ENCODE measurements at places on chromosomes 2 and 18.

- peak; percentile 73 for DNase-seq
These were observed 171.8 kb upstream of the KLF7 start for GRCh38 chr2:207337234-207338219.

GRCh38 chr18:48009116-48009745 lies 78.8 kb upstream of the SMAD2 start:
- no peak for DNase-seq

GRCh38 chr18:40473221-40474029 lies 1481.6 kb upstream of the PIK3C3 start:
- no peak for DNase-seq

GRCh38 chr2:207142461-207142860 lies 23.3 kb downstream of the KLF7 start:
- no peak for DNase-seq

DNA sequence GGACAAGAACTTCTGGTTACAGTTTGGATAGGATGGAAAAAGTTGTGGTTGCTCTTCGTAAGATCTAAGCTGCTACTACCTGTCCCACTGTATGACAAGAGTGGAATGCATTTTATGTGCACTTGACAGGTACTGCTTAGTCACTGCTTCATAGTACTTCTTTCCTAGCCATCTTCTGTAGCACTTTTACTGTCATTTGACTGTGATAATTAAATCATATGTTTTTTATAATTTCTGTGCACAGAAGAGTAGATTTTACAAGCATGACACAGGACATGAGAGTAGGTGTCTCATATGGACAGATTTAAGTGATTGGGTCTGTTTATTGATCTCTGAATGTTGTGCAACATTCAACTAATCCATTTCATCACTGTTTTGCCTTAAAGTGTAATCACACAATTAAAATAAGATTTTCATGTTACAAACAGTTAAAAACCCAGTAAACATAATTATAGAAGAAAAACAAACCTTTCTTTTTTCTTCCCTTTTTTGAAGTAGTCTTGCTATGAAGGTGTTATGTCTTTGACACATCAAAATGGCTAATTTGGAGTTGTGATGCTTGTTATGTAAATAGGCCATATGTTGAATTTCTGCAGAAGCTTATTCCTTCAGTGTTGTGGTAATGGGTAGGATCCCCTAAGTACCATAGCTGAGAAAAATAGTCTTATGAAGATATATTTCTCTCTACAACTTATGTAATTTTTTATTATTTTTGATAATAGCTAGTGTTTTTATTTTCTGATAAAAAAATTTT lies 3.0 kb downstream of the SPATS2L start:
- no peak for DNase-seq

GRCh38 chr2:231713730-231714638 lies 5.7 kb downstream of the PTMA start:
- peak; percentile 91 for DNase-seq

DNA sequence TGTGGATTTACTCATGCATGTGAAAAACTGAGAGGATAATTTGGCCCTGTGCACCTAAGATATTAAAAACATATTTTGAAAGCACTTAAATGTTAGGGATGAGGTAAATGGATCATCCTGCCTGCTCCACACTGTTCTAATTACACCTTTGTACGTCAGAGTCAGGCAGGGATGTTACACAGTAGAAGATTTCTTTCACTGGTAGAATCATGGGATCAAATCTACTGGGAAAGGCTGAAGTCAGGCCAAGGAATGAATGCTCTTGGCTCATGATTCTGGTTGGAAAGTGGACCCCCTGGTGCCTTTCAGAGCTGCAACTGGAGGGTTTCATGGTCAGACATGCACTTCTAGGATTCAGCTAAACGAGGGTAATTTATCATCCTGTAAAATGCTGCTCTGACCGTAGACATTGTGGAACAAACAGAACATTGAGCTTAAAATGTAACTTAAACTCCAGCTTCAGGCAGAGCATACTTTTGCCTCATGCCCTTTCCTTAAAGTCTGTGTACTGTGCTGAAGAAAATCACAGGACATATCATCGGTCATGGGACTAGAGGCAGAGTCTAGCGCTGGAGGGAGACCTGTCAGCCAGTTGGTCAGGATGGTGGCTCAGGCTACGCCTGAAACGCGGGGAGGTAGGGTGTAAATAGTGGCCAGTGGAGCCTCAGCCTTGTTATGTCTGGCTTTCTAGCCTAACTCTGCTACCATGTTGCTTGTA lies 4.9 kb downstream of the KCNE4 start:
- DNase-seq = no peak

DNA sequence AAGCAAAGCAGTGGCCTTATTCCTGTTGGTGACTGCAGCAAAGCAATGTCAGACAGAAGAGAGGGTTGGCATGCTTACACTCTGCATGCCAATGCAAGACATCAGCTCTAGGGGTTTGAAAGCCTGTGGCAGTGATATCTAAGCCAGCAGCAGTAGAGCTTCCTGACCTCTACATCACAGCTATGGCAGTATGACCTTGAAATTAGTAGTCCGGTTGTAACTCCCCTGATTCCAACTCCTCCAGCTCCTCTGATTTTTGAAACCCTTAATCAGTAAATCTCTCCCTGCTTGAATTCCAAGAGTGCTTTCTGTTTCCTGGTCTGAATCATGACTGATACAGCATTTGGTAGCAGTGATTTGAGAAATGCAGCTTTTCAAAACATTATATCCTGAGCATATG lies 60.0 kb upstream of the LRP1B start:
- DNase-seq = peak; percentile 53

- peak; percentile 69 for DNase-seq
These were observed 60.9 kb downstream of the EDAR start for GRCh38 chr2:108927936-108928659.

- DNase-seq = no peak
These were observed 134.8 kb upstream of the SERPINE2 start for GRCh38 chr2:224173933-224174332.

DNA sequence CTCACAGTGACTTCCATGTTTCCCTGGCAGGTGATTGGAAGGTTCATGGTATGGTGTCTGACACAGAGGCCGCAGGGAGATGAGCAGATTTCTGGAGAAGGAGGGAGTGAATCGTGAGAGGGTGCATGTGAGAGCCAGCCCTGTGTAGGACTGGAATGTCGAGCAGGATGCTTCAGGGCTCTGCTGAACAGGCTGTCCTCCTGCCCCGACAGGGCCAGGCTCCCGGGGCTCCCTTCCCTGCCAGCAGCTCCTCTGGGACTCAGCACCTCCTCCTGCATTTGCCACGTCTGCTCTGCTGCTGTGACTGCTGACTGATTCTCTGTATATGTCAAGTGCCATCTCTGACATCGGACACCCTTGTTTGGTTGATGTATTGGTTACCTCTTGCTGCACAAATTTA lies 38.5 kb upstream of the INHBB start:
- DNase-seq = no peak

DNA sequence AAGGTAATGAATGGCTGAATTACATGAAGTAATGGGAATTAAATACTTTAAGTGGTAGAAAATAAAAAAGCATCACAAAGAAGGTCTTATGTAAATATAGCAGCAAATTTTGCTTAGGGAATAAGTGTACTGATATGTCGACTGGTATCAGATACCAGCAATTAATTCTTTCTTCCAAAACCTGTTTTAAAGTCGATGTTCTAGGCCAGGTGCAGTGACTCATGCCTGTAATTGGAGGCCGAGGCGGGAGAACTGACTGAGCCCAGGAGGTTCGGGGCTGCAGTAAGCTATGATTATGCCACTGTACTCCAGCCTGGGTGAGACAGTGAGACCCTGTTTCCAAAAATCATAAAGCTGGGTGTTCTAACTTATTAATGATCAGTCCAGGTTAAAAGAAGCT lies 30.3 kb downstream of the SP3 start:
- DNase-seq = peak; percentile 14

DNA sequence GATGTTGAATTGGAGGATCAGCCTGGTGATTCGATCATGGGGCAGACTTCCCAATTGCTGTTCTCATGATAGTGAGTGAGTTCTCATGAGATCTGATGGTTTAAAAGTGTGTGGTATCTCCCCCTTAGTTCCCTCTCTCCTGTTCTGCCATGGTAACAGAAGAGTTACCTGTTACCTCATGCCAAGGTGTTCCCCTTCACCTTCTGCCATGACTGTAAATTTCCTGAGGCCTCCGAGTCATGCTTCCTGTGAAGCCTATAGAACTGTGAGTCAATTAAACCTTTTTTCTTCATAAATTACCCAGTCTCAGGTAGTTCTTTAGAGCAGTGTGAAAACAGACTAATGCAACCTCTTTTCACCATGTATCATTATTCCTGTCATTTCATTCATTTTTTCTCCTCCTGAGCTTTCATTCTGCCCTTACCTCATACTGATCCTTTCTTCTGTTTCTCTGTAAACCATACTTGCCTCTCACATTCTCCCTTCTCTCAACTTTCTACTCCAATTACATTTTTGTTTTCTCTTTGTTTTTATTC lies 22.0 kb downstream of the STARD6 start:
- no peak for DNase-seq

DNA sequence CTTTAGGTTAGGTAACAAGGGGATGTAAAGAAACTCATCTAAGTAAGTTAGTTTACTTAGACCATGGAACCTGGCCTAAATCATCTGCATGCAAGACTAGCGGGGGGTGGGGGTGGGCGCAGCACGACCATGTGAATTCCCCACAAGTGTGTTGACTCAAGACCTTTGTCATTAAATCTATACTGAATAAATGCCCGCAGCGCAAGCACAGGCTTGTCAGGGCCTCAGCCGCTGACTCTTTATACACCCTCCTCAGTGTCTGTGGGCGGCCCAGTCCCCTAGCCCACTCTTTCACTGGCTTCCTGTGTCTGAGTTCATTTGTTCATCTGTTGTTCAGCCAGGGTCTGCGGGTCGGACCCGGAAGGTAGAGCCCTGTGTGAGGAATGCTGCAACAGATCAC lies 17.8 kb downstream of the MAP3K2 start:
- DNase-seq = no peak

GRCh38 chr2:163185160-163185559 lies 346.6 kb upstream of the KCNH7 start:
- DNase-seq = no peak

GRCh38 chr2:227428731-227429285 lies 41.1 kb upstream of the SCYGR1 start:
- no peak for DNase-seq

DNA sequence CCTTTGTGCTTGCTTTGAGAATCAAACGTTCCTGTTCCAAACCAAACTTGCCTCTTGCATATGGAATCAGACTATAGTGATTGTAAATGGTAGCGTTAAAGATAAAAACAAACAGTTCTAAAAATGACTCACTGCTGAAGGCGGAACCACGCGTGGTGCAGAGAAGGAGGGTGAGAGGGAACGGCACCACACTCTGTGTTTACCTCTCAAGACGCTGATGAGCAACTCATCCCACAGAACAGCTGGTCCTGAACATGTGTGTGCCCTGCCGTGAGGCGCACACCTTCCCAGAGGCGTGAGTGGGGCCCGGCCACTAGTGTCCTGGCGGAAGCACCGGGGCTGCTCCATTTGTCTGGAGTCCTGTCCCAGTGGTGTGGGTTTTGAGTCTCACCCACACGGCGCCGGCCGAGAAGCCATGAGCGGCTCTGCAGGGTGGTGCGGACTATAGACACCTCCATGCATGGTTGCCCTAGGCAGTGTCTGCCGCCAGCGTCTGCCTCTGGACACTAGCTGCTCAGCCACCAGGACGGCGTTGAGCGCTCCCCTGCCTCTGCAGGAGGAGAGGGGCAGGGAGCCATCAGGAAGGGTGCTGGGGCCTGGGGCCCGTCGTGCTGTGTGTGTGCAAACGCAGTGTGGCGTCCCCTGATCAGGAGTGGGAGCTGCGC lies 52.1 kb downstream of the NFATC1 start:
- DNase-seq = no peak

DNA sequence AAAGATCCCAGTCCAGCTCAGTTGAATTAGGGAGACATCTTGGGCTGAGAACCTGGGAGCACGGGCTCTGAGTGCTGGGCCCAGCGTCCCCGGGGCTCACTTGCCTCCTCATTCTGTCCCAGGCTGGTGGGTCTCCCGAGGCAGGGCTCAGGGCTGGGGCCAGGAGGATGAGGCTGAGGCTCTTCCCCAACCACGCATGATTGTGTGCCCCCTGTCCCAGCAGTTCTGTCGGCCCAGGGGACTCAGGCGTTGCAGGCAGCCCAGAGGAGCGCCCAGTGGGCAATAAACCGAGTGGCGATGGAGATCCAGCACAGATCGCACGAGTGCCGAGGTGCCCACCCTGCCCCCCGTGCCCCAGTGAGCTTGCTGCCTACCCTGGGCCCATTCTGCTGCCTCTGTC lies 910 bp downstream of the PRSS56 start:
- DNase-seq = no peak

DNA sequence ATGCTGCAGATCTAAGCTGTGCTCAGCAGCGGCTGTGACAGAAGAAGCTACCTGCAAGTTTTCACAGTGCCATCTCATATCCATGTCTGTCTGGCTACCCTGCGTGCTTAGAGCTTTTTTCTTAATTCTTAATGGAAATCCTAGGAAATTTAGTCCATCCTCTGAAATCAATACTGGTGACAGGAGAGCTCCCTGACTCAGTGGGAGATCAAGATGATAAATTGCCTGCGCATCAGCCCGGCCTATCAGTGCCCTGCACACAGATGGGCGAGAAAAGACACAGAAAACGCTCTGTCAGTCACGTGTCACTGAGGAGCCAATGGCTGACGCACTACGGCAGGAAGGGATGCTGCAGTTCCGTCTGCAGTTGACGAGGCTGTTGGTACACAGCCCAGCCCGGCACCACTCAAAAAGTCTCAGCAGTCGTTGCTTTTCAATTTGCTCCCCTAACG lies 819.6 kb upstream of the FSHR start:
- peak; percentile 70 for DNase-seq

DNA sequence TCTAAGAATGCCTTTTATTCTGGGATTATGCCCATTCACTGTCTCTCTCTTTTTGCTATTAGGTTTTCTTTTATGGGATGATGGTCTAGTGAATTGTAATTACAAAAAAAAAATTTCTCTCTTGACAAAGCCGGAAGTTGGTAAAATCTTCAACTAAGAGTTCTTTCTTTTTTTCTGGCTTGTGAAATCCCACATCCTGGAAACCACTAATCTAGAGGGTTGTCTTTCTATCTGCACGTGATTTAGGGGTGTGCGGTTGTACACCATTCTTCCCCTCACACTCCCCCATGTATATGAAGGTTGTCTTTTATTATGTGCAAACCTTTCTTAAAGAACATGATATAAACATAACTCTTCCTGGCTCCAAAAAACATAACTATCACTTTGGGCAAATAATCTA lies 52.0 kb downstream of the GATA6 start:
- DNase-seq = no peak

DNA sequence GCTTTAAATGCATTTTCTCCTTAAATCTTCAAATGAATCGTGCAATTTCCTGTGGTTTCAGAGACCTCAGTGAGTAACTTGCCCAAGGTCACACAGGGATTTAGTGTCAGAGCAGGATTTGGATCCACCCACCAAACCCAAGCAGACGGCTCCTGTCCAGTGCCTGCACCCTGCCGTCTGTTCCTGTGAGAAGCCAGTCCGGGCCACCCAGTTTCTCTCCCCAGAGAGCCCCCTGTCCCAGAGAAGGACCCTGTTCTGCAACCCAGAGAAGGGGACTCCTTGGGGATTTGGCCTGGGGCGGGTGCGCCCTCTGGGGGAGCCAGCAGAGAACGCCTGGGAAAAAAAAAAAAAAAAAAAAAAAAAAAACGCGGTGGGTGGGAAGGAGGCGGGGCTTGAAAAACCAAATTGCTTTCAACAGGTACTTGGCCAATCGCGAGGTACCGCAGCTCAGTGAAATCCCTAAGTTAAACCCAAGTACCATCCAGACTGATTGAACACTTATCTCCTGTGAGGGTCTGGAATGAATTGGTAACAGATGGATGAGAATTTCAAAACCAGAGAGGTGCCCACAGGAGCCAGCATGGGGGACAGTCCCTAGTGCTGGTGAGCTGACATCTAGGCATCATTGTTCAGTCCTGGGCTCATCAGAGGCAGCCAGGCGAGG lies 30.9 kb upstream of the REEP1 start:
- peak; percentile 36 for DNase-seq

GRCh38 chr18:75230163-75231052 lies 19.8 kb downstream of the TSHZ1 start:
- DNase-seq = no peak
